ENCODE measurements at places on chromosomes 12 and 14.

DNA sequence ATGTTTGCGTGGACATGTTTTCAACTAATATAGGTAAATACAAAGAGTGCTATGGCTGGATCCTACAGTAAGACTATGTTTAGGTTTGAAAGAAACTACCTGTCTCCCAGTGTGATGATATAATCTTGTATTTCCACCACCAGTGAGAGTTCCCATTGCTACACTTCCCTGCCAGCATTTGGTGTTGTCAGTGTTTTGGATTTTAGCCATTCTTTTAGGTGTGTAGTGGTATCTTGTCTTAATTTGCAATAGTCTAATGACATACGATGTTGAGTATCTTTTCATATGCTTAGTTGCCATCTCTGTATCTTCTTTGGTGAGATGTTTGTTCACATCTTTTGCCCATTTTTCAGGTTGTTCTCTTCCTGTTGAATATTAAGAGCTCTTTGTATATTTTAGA lies 103.5 kb downstream of the RALGAPA1 start:
- DNase-seq, result no peak

GRCh38 chr14:45198551-45198950 lies 54.5 kb downstream of the MIS18BP1 start:
- DNase-seq, result no peak

GRCh38 chr12:9951026-9951675 lies 19.0 kb upstream of the CLEC2A start:
- no peak for DNase-seq

- no peak for DNase-seq
Observed at GRCh38 chr12:67798768-67799167, 150.2 kb downstream of the DYRK2 start.

- DNase-seq, result peak; percentile 39
Observed at GRCh38 chr12:111034886-111035577, 114.7 kb upstream of the MYL2 start.

DNA sequence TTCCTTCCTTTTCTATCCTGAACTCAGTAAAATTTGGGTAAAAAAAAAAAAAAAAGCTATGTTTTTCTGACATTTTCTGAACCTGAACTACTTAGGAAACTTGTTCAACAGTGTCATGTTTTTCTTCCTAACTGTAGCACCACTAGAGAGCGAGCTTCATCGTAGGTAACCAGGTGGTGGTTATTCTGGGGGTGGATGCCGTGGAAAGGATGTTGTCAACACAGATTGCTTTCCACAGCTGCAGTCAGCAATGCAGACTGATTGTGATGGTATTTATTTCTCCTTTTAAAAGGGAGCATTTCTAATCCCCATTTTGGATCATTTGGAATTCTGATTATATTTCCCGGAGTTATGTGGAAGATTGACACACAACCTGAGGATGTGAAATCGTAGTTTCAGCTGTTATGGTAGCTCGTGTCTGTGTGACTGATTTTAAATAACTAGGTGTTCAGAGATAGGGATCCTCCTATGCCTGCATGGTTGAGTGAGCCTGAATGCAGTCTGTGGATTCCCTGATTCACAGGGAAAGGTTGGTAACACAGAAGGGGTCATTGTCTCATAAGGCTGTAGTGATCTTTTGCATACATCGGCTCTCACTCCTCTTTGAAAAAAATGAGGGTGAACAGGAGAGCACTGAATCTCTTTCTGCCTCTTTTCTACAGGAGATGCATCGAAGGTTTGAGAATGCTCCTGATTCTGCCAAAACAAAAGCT lies 113.2 kb downstream of the ERC1 start:
- no peak for DNase-seq

DNA sequence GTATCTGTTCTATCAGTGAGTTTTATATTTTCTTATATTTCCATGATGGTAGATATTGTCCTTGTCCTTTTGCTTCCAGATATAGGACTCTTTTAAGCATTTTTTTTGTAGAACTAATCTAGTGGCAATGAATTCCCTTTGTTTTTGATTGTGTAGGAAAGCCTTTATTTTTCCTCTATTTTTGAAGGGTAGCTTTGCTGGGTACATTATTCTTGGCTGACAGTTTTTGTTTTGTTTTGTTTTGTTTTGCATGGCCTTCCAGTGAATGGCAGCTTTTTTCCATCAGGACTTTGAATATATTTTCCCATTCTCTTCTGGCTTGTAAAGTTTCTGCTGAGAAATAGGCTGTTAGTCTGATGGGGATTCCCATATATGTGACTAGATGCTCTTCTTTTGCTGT lies 70.2 kb upstream of the MUCL1 start:
- no peak for DNase-seq

- peak; percentile 58 for DNase-seq
Observed at GRCh38 chr14:73491256-73492042, 716 bp downstream of the RIOX1 start.

- peak; percentile 63 for DNase-seq
Observed at GRCh38 chr12:31234955-31235867, 90.7 kb downstream of the SINHCAF start.

GRCh38 chr14:22978981-22979671 lies 3.2 kb downstream of the AJUBA start:
- no peak for DNase-seq

- DNase-seq, result peak; percentile 90
Observed at GRCh38 chr14:68520637-68521556, 272.0 kb downstream of the ZFP36L1 start.

- DNase-seq, result peak; percentile 66
Observed at GRCh38 chr14:99537399-99537798, 56.2 kb downstream of the CCNK start.

- no peak for DNase-seq
Observed at GRCh38 chr14:56294128-56294527, 175.9 kb downstream of the PELI2 start.

DNA sequence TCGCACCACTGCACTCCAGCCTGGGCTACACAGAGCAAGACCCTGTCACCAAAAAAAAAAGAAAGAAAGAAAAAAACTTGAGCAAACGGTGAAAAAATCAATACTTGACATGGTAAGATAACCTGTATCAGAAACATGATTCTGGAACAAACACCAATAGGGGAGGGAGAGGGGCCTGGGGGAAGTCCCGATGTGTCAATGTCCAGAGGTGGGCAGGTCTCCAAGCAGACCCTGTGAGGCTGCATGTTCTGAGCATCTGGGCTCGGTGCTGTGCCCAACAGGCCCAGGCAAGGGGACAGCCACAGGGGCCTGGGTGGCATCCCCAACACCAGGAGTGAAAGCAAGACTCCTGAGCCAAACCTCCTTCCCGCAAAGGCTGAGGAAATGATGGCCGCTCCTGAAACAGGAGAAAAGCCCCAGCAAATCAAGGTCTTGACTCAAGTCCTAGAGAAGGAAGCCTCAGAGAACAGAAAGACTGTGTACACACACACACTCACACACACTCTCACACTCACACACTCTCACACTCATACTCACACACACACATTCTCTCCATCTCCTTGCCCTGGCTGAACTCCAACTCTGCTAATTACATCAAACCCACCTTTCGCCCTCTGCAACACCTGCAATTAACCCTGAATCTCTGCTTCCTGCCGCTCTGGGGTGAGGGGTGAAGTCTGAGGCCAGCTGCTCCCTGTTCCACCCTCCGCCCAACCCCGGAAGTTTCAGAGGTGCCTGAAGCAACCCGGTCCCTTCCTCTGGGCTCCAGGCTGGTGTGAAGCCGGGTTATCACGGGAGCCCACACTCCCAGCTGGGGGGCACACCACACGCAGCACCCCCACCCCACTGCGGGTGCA lies 20.4 kb downstream of the CCDC88C start:
- DNase-seq, result no peak

GRCh38 chr14:24279301-24280186 lies 8.1 kb upstream of the RABGGTA start:
- DNase-seq, result no peak

DNA sequence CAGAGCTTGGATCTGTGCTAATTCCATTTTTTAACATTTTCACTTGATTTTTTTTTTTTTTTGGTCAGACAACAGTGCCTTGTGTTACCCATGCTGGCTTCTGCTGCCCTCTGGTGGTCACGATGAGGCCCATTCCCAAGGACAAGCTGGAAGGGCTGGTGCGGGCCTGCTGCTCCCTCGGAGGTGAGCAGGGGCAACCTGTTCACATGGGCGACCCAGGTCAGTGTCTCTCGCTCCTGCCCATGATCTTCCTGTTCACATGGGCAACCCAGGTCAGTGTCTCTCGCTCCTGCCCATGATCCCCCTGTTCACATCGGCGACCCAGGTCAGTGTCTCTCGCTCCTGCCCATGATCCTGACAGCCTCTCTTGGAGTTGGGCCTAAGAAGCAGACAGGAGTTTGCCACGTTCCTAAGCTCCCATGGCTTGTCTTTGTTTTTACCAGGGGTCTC lies 59.4 kb downstream of the DGLUCY start:
- peak; percentile 87 for DNase-seq

- no peak for DNase-seq
Observed at GRCh38 chr12:1091350-1091749, 100.3 kb downstream of the ERC1 start.

- no peak for DNase-seq
Observed at GRCh38 chr12:109744986-109745942, 31.6 kb downstream of the FAM222A start.

DNA sequence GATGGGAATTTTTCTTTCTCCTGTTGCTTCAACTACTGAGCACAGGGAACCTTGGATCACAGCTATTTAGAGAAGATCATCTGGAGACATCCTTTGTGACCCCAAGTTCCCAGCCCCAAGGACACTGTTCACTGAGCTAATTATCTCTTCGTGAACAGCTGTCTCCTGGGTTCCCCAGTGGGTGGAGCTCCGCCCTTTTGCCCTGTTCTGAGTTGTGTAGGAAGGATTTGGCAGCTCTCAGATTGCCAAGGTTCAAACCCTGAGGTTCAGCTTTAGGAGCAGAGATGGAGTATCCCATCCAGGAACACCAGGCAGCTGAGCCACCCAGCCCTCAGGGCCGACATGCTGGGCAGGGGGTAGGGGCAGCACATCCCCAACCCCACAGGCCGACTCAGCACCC lies 32.0 kb downstream of the NGB start:
- no peak for DNase-seq

GRCh38 chr14:90301668-90302090 lies 30.1 kb downstream of the NRDE2 start:
- no peak for DNase-seq

DNA sequence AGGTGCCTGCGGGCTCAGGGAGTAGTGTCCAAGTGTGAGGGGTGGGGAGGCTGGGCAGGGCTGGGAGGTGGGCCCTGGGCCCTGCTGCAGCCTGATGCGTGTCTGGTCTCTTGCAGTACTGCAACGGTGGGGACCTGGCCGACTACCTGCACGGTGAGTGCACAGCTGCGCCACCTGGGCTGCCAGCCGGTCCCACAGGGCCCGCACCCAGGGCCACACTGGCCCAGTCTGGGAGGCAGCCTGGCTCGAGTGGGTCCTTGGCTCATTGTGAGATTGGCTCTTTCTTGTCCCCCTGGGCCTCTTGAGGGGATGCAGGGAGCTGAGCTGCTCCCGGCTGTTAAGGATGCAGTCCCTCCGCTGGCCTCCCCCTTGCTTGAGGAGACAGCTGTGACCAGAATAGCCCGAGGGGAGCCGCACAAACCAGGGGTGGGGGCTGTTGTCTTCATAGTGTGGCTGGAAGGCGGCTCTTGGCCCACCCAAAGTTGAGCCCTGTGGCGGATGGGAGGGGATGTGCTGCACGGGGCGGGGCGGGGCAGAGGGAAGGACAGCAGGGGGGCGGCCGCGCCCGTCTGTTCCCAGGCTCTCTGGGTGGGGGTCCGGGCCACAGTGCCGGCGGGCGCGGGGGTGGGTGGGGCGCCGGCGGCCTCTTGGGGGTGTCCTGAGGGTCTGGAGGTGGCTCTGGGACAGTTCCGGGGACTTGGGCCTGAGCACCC lies 13.1 kb downstream of the ULK1 start:
- DNase-seq, result no peak

DNA sequence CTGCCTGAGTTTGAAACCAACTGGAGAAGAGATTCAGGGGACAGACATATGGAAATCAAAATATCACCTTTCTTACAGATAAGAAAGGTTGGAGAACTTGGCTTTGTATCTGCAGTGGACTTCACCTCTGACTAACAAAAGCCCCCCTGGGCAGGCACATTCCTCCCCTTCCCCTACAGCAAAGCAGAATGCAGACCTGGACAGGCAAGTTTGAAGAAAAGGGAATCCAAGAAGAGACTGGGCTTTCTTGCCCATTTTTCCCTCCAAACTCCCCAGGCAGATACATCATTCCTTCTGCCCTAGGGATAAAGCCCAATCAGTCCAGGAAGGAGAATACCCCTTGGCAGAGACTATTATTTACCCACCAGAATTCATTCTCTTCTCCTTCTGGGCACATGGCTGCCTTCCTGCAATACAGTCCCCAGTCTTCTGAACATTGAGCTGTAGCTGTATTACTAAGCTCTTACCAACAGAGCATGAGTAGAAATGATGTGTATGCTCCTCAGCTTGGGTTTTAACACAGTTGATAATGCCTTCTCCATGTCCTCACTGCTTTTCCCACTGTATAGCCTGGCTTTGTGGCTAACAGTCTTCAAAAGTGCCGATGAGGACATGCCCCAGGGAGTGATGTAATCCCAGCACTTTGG lies 17.4 kb upstream of the NAP1L1 start:
- DNase-seq, result no peak
